CD8-positive, alpha-beta memory T cell (primary cell): ENCODE measurements at places on chromosomes 1 and 21. TPM values are rescaled to one million over a fixed set of nuclear protein-coding genes. Genes with fewer than 3 reads are reported as not detected.

DNA sequence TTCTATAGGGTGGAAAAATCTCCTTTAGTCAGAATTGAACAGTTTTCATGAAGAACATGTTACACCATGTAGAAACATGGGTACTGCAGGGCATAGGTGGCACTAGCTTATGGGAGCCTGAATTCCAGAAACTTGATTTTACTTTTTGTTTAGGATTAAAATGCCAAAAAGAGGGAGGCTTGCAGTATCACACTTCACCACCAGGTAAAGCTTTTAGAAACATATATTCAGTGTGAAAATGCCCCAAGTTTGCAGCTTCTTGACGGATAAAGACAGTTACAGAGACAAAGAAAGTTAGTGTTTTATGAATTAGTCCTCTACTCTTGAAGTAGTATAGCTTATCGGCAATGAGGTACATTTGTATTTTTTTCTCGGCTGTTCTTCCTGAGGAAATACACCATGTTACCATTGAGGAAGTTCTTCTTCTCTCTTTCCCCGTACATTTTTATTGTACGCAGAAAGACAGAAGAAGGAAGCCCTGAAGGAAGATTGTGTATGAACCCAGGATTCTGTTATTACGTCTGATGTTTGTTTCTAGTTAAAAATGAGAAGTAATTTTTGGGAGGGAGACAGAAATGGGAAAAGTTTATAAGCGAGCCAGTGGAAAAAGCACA is 66.1 kb downstream of the PBX1 start:
- DNase-seq: no peak

GRCh38 chr1:24186711-24186992 is 437 bp downstream of the IFNLR1 start:
- no peak for DNase-seq

Gene LCE1F
- not detected for total RNA-seq

Gene CITED4
- 1.7 TPM for total RNA-seq

Gene SLC6A17
- total RNA-seq: 0.07 TPM

Gene OPRD1
- not detected for total RNA-seq
